Left renal pelvis (tissue), 4 donors: ENCODE measurements at places on chromosomes 1 and 21. TPM values are rescaled to one million over a fixed set of nuclear protein-coding genes. Genes with fewer than 3 reads are reported as not detected.

DNA sequence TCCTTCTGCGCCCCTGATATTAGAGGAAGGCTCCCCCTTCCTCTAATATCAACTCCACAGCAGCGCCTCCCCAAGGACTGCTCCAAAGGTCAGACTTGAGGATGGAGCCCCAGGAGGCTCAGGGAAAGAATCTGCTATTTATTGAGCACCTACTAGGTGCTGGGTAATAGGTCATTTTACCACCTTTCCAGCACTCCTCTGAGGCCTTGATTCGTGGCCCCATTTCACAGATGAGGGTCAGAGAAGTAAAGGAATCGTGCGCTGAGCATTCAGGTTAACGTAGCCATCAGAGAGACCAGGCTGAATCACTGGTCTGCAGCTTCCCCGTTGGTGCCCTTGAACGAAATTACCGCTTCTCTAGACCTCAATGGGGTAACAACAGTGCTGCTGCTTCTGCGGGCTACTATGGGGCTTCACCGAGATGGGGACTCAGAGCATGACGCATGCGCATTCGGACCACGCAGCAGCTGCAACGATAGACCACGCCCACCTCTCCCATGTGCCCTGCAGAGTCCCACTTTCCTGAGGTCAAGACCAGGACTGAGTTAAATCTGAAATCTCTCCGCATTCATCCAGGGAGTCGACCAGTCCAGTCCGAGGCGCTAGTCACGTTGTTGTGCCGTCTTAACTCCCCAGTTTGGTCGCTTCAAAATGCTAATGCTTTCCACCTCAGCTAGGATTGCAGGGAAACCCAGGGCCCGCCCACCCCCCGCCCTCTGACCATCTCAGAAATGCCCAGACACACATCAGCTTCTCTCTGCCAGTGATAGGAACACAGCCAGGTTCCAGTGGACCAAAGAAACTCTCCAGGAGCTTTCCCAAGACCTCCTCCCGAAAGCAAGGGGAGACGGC lies 12.9 kb downstream of the CAMK2N1 start:
- no peak for DNase-seq

PDPN gene
- 19.4 TPM for polyA plus RNA-seq

GRCh38 chr21:21199342-21200102 lies 201.3 kb downstream of the NCAM2 start:
- no peak for DNase-seq

UBE2U gene
- not detected for polyA plus RNA-seq

DNA sequence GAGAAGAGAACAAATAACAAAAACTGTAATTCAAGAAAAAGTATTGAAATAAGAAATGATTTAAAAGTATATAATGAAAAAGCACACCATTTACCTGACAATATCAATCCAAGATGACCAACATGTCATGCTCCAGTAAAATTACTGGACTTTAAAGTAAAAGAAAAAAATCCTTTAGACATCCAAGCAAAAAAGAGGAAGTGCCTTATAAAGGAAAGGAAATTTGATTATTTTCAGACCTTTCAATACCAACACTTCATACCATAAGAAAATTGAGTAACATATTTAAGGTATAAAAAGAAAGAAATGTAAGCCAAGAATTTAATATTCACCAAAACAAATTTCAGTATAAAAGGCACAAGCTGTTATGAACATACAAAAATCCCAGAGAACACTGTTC lies 46.2 kb upstream of the SSX2IP start:
- DNase-seq = no peak

PRR9 gene
- polyA plus RNA-seq = not detected

DNA sequence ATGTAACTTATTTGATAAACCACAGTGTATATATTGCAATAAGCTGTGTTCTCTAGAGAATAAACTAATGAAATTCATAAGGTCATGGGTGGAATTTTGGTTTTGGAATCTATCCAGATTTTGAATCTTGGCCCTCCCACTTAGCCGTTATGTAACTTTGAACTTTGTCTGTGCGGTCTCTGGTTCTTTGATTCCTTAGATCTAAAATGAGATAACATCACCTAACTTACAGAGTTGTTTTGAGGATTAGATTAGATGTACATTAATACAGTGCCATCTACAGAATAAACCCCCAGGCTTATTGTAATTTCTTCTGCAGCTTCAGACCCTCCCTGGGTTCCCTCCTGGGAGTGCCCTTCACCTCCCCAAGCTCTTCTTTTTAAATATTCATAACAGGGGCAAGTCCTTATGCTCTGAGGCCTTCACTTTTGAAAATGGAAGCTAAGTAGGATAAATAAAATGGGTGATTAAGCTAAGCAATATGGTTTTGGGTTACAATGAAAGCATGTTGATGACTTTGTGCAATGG lies 124.3 kb downstream of the ATG4C start:
- DNase-seq = no peak
